Ammon's horn (tissue), 1 donor: ENCODE measurements at places on chromosomes 13 and 19.

- no peak for DNase-seq
Measured at GRCh38 chr19:14135985-14136508, 342 bp downstream of the ASF1B start.

DNA sequence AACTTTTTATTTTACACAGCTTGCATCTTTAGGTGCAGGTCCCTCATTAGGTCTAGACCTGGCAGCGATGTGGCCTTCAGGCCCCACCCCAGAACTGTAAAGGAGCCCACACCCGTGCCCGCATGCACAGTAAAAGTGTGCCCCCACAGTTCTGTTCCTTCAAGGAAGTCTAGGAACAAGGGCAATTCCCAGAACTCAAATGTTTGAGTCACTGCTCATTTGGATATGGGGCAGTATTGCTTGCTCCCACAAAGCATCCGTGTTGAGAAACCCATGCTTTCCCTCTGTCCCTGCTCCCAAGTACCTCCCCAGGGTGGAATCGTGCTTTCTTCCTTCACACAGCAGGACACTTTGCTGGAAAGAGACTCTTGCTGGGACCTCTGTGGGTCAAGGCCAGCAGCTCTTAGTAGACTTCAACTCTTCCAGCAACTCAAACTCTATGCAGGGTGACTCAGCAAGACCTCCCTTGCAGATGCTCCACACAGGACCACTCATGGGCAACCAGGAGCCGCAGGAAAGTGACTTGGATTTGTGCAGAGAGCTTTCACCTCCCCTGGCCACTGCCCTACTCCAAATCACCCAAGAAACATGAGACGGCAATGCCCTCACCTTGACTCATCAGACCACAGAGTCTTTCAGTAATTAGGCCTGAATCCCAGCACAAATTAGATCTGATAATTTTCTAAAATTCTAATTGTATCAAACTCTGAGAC, 12.3 kb downstream of the SLC7A1 start:
- no peak for DNase-seq

GRCh38 chr19:4911786-4912672, 2.7 kb downstream of the UHRF1 start:
- DNase-seq = peak; percentile 80

DNA sequence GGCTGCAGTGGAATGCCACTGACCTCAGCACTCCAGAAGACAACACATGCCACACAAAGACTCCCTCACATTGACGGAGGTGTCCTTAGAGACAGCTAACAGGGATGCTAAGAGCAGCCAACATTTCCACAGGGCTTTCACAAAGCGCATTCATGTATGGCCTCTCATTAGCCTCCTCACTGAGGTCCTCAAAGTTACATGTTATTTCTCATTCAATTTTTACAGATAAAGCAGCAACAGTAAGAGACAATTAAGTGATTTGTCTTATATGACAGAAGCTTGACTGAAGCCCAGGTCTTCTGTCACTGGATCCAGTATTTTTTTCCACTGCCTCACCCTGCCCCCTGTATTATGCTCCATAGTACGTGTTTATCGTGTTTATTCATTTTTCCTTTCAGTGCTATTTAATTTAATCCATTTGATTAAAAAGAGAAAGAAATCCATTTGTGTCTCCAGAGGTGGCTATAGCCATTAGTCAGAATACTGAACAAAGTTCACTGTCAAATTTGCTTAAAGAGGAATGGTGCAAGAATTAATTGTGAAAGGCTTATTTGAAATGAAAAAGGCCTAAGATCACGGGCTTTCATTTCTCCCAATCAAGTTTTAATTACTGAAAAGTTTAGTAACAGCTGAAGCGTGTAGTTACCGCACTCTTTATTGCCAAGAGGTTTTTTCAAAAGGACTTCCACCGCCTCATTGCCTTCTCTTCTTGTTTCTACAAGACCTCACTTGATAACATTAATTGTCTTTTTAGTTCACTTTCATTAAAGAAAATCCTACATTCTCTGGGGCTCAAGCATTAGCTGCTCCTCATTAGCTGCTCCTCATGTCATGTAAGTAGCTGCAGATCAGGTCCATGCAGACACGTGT, 115.0 kb downstream of the COG6 start:
- DNase-seq = no peak

- DNase-seq = no peak
Measured at GRCh38 chr19:33248954-33249613, 23.4 kb upstream of the SLC7A10 start.
